NB4 (cell line): ENCODE measurements at places on chromosomes 3 and 15.

- no peak for DNase-seq
Observed at GRCh38 chr15:32709295-32710033, 8.3 kb upstream of the GREM1 start.

GRCh38 chr3:161230621-161231171 is 9.6 kb downstream of the NMD3 start:
- no peak for DNase-seq

- peak; percentile 78 for DNase-seq
Observed at GRCh38 chr3:129690406-129690805, 83.9 kb upstream of the PLXND1 start.

- no peak for DNase-seq
Observed at GRCh38 chr15:49380912-49381311, 42.1 kb upstream of the FGF7 start.

GRCh38 chr3:196775938-196776337 is 36.3 kb downstream of the PAK2 start:
- peak; percentile 70 for DNase-seq
